Occipital lobe (tissue), 3 donors: ENCODE measurements at places on chromosomes 2 and 18.

DNA sequence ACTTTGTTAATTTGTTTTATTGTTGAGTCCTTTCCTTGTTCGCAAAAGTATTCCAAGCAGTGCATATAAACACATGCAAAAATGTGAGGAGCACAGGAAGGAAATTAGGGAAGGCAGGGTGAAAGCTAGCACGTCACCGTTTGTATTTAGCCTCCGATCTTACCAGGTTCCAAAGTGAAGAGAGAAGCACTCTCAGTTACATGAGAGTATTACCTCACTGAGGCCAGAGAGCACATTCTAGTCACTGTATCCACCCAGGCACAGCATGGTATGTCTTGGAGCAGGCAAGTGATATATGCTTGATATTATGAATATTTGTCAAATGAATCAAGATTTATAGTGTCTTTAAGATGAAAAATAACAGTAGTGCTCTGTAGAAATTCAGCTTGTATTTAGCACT, 6.5 kb upstream of the TMEM182 start:
- no peak for DNase-seq

DNA sequence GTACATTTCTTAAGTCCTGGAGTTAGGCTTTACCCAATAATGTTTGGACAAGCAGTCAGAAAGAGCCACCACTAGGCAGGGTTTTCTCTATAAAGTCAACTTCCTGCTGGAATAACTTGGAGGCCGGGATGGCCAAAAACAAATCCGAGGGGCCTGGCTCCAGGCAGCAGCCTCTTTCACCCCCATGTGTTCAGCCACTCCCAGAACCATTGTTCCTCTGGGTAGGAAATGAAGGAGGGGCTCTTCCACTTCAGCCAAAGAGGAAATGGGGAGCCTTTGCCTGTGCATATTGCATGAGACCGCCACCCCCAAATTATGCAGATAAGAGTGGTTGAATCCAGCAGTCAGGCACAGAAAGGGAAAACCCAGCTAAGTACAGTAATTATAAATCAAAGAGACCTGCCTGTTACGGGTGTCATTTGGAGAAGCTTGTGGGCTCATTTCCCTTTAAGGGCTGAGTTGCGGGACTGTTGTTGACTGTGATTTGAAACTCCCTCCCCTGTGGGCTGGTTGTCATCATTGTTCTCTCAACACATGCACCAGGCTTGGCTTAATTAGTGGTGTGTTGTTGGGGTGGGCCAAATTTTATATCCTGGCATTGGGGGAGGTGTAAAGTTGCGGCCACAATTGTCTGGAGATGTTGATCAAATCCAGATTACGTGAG, 212.8 kb upstream of the SOX11 start:
- no peak for DNase-seq

- no peak for DNase-seq
Observed at GRCh38 chr2:33477473-33478468, 1.3 kb downstream of the RASGRP3 start.

GRCh38 chr2:143575340-143575739, 446.1 kb downstream of the ARHGAP15 start:
- DNase-seq = no peak

GRCh38 chr2:29528371-29528770, 393.0 kb downstream of the ALK start:
- no peak for DNase-seq

GRCh38 chr2:214104967-214105366, 305.9 kb upstream of the VWC2L start:
- DNase-seq = no peak

GRCh38 chr2:130830538-130830937, 6.2 kb upstream of the ARHGEF4 start:
- no peak for DNase-seq

DNA sequence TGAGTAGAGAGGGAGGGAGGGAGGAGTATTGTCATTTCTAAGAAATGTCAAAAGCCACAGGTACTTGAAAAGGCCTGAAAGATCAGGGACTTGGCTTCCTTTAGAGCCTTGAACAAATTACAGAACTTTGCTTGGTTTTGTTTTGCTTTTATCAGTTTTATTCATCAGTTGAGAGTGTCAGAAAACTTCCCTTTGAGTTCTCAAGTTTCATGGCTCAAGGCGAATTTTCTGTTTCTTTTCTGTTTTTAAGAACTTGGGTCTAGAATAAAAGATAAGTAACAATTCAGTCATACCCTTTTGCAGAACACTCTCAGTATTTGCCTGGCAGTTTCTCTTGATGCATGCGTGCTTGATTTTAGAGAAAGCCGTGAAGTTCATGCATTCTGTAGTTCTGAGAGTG, 531.9 kb downstream of the PARD3B start:
- DNase-seq = no peak

GRCh38 chr2:185640588-185640987, 98.0 kb upstream of the FSIP2 start:
- no peak for DNase-seq
